ENCODE measurements at places on chromosomes 3 and 15.

DNA sequence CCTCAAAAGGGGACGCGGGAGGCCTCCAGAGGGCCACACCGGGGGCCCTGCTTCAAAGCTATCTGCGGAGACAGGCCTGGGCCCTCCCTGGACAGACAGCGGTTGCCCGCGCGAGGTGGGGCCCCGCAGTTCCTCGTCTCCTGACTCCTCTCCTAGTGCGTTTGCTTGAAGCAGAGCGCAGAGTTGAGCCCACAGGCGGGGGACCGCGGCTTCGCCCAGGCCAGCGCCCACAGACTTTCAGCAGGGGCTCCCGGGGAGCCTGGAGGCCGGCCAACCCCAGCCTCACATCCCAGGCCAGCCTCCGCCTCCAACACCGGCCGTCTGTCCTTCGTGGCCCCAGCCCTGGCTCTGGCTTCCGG lies 540 bp upstream of the ADAMTS7 start:
- DNase-seq, result no peak

- no peak for DNase-seq
Measured at GRCh38 chr3:72553298-72553697, 294.9 kb downstream of the SHQ1 start.

DNA sequence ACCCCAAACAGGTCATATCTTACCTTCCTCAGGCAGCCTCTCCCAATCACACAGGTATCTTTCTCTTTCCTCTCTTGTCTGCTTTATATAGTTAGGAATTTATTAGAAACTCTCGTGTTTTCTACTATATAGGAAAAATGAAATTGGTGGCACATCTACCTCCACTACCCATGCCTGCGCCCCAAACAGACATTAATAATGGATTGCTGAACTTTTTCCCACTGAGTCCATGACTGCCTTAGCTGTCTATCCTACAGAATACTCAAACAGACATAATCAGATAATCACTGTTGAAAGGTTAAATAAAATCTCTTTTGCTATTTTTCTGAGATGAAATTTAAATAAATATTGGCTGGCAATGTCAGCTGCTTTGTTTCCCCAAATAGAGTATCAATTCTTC lies 55.8 kb upstream of the SLC6A11 start:
- DNase-seq, result no peak

- DNase-seq, result no peak
Measured at GRCh38 chr3:37198547-37198946, 24.2 kb upstream of the LRRFIP2 start.

DNA sequence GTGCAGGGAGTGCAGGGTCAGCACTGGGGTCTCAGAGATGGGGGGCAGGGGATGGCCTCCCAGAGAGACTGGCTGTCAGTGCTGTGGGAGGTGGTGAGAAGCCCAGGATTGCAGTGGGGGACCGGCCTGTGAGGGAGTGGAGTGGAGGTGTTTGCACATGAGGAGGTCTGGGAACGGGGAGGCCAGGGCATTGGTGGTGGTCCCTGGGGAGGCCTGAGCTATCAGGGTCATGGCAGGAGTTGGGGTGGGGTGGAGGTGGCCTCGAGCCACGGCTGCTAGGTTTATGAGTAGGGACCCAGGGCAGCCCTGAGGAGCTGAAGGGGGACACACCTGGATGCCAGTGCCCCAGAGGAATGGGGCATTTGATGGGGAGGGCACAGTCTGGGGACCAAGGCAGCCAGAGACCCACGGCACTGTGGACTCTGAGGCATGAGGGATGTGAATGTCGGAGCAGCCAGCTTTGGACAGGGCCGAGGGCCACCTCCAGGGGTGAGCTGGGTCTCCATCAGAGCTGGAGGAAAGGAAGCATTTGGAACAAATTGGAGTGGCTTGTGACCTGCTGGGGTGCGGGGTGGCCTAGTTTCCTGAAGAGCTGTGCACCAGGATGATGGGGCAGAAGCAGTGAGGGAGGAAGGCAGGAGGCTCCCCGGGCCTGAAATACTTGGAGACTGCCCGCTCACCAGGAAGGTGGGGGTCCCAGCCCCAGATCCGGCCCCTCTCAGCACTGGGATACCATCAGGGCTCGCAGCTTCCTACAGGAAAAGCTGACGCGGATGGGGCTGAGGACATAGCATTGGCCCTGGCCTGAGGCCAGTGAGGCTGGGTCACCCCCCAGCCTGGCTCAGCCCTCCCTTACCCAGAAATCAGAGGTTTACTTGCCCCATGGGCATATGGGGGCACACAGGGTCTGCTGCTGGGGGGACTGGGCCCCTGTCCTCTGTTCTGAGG lies 9.5 kb upstream of the CSPG4 start:
- DNase-seq, result no peak

DNA sequence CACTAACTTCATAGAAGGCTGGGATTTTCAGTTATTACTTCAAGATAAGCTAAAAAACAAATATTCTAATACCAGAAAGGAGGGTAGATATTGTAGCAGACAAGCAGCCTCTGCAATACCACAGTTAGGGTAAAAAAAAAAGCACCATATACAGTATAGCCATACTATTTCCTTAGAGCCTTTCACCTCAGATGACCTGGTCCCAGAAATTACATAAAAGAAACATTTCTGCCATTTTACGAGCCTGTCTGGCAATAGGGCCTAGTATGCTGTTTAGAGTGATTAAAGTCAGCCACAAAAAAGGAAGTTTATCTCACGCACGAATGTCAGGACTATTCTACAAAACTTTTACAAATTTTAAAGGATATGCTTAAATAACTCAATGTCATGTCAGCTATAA lies 1016.6 kb downstream of the PLOD2 start:
- DNase-seq, result no peak

- DNase-seq, result no peak
Measured at GRCh38 chr3:141082064-141082463, 30.9 kb downstream of the SPSB4 start.

DNA sequence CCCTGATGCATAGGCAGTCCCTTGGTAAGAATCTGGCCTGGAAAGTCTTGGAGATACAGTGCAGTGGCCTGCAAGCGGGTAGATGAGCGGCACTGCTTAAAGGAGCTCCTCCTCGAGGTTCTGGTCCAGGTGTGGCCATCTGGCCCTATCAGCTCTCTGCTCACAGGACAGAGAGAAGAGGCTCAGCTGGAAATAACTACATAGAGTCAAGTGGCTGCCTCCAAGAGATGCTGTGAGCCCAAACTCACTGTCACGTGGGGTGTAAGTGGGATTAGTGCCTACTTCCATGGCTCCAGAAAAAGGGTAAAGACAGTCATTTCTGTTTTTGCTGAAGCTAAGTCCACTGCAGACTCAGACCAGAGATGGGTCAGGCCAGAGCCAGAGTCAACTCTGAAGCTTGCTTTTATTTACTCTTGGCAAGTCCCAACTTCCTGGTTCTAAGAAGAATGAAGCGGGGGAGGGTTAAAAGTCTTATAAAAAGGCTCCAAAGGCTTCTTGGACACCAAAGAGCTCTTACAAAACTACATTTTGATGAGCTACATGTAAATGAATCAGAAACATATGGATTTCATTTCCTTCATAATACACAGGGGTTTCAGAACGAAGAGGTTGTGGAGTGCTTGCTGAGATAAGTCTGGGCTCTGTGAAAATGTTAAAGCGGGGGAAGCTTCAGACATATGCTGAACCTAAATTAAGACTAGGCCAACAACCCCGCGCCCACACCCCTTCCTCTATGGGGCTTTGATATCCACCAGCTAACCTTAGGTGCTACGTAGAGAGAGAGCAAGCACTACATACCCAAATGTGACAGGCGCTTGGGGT lies 77.1 kb downstream of the PDZRN3 start:
- DNase-seq, result no peak

GRCh38 chr3:88640581-88640980 lies 466.8 kb upstream of the EPHA3 start:
- DNase-seq, result no peak

- DNase-seq, result no peak
Measured at GRCh38 chr3:68787106-68787626, 145.2 kb downstream of the TAFA4 start.

GRCh38 chr15:51879555-51879954 lies 50.1 kb downstream of the TMOD3 start:
- no peak for DNase-seq

- DNase-seq, result no peak
Measured at GRCh38 chr3:193403307-193403706, 24.8 kb upstream of the ATP13A5 start.

DNA sequence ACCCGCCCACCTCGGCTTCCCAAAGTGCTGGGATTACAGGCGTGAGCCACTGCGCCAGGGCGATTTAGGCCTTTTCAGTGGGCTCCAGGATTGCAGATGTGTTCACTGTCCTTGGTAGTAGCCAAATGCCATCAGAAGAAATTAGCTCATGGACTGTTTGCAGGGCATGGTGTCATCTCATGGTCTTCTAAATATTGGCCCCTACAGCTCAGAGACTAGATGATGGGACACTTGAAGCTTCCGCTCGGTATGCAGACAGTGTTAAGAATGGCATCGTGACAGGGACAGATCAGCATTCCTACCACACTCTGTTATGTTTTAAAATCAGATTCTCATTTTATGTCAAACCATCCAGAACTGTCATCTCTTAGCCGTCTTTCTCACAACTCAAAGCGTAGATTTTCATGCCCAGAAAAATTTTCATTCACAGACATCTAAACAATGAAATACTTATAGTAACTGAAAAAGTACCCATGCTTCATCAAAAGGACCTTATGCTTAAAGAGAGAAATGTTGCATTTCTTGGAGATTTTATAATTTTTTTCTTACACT lies 24.9 kb downstream of the SLCO3A1 start:
- no peak for DNase-seq

DNA sequence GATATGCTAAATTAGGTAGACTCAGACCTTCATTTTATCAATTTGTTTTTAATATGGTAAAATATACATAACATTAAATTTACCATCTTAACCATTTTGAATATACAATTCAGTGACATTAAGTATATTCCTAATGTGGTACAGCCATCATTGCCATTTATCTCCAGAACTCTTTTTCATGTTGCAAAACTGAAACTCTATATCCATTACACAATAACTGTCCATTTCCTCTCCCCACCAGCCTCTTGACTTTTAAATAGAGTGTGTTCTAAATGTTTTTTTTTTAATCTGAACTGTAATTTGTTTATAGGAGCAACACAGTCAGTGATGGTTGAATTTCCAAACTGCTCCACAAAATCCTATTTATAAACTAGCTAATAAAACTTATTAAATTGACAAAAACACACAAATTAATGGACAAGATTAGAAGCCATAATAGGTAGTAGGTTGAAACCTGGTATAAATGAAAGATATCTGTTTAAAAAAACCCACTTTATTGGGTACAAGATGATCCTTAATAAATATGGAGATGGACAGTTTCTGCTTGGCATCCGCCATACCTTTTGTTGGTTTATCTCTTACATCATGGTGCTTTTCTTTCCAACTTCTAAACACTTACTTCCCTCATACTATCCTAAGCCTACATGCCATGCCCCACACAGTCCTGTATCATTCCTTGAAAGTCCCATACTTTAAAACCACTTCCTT lies 142.4 kb downstream of the ZPLD1 start:
- DNase-seq, result no peak

GRCh38 chr15:88166082-88166993 lies 90.2 kb downstream of the NTRK3 start:
- no peak for DNase-seq

- DNase-seq, result no peak
Measured at GRCh38 chr3:13515786-13516759, 32.9 kb upstream of the FBLN2 start.

GRCh38 chr15:56208185-56208584 lies 35.5 kb downstream of the RFX7 start:
- no peak for DNase-seq

GRCh38 chr3:24387493-24387892 lies 107.2 kb downstream of the THRB start:
- no peak for DNase-seq

- no peak for DNase-seq
Measured at GRCh38 chr3:52891615-52892081, 5.7 kb downstream of the STIMATE start.

DNA sequence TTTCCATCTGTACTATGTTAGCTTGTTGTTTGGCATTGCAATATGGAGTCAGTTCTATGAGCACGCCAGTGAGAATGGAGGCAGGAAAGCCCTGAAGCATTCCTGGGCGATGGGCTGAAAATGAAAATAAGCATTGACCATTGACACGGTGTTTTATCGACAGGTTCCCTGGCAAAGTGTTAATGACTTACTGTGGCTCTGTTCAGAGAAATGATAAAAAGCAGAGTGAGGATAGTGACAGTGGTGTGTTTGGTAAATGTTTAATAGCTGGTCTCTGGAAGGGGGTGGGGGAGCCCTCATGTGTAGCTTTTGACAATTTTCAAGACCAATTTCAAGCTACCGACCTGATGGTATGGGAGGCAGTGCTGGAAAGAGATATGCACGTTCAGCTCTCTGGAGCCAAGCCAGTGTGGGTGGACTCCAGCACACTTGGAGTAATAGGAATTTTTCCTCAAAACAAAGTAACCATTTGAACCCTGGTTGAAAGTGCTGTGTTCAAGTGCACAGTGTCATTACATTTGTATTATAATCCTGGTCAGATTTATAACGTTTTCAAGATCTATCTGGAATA lies 341.7 kb upstream of the ROBO2 start:
- DNase-seq, result no peak

GRCh38 chr15:68558318-68559305 lies 20.2 kb upstream of the CORO2B start:
- DNase-seq, result no peak

GRCh38 chr3:15065550-15066007 lies 464 bp upstream of the MRPS25 start:
- DNase-seq, result no peak

- DNase-seq, result no peak
Measured at GRCh38 chr3:153038367-153038766, 123.7 kb upstream of the RAP2B start.

DNA sequence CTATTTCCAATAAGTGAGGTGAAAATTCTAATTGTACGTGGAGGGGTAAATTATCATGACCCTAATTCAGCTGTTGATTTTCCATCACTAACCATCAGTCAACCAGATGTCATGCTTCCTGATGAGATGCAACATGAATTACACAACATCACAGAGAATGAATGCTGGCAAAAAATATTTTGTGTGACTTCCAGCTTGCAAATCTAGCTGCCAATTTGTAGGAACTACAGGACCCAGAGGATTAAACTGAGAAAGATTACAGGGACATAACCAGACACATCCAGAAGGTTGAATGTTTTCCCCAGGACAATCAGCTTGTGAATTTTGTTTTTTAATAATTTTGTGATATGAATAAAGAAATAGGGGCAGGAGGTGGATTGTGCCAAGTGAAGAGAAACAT lies 349.0 kb upstream of the ATP10A start:
- DNase-seq, result no peak

- no peak for DNase-seq
Measured at GRCh38 chr3:30747771-30748281, 141.4 kb downstream of the TGFBR2 start.

GRCh38 chr15:90839187-90840071 lies 29.0 kb upstream of the FURIN start:
- no peak for DNase-seq

DNA sequence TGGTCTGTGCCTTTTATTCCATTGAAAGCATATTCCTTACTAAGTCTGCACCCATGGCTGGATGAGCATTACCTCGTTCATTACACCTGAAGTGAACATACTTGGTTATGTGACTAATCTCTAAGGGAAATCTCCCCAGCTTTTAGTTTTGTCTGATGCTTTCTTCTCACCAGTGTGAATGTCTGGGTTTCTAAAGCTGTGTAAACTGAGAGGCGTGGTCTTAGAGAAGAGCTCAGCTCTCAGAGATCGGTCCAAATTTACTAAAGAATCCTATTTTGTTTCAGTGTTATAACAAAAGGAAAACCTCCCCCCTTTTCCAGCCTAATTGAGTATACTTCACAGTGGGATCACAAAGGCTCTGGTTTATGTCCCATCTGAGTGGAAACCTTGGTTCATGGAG lies 352.3 kb downstream of the PTPRG start:
- DNase-seq, result no peak

GRCh38 chr3:102129760-102130608 lies 280.7 kb downstream of the NFKBIZ start:
- DNase-seq, result no peak
